ENCODE measurements at places on chromosomes 5 and 9.

- no peak for DNase-seq
Observed at GRCh38 chr9:35306283-35306682, 144.5 kb downstream of the UNC13B start.

- DNase-seq, result peak; percentile 46
Observed at GRCh38 chr5:154610321-154611154, 132.5 kb upstream of the HAND1 start.

DNA sequence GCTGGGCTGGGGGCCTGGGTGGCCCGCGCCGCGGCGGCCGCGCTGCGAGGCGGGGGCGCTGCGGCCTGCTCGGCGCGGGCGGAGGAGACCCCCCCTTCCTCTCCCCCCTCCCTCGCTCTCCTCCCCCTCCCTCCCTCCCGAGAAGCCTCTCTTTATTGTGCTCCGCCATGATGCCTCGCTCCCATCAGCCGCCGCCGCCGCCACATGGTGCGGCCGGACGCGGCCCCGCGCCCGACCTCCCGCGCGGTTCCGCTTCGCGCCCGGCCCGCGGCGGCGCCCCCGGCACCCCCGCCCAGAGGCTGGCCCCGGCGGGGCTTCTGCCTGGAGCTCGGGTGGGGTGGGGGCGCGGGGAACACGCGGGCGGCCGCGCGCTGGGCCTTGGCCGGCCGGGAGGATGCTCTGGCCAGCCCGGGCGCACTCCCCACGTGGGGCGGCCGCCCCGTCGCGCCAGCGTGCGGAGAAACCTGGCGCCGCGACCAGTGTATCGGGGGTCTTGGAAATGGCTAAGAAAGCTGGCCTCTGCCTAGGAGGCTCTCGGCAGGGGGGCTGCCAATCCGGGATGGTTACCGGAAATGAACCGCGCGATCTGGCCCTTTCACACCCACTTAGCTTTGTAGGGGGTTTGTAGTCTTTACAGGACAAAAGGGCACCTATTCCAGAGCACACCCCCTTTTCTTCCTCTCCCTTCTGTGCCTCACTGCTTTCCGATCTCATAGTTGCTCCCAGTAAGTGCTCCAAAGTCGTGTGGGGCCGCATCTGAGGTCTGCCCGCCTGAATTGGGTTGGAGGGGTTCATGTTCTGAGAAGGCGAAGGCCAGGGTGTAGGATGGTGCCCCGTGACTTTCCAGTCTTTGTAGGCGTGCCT lies 1.0 kb downstream of the SET start:
- DNase-seq, result peak; percentile 36

GRCh38 chr9:86300701-86301100 lies 18.4 kb upstream of the ISCA1 start:
- no peak for DNase-seq

GRCh38 chr5:915946-916345 lies 23.3 kb downstream of the TRIP13 start:
- DNase-seq, result no peak

GRCh38 chr5:139149477-139150199 lies 48.5 kb downstream of the SIL1 start:
- no peak for DNase-seq

DNA sequence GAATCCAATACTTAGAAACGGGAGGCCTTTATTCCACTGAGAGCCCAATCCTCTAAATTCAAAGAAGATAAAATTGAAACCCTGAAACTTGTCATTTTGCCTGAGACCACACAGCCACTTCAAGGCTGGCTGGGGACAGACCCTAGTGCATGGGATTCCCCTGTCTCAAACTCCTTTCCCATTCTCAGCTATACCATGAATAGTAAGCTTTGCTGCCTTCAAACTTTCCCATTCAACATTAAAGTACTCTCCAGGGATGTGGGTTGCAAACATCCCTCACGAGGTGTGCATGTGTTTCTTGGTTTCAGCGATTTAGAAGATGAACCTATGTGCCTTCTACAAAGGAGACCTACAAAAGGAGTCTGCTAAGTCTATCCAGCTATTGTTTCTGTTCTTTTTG lies 64.6 kb downstream of the GABRB2 start:
- no peak for DNase-seq

DNA sequence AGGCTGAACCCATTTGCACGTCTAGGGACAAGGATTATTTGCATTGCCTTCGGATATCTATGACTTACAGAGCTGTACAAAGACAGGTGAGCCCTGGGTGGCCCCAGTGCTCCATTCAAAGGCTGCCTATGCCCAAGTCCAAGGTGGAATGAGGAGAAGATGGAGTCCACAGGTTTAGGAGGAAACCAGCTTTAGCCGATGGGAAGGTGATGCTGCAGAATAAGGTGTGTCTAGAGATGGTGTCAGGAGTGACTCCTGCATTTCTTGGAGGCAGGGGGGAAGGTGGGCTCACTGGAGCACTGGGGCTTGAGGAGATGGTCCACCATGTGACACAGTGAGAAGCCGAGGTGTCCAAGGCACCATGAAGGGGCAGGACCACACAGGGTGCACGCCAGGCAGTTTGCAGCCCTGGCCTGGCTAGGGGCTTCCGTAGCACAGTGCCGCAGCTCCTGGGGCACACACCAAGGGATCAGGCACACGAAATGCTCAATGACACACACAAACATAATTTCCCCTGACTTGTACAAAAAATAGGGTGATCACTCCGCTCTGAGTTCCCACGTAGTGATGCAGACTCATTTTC lies 32.1 kb downstream of the SEMA4D start:
- DNase-seq, result no peak

DNA sequence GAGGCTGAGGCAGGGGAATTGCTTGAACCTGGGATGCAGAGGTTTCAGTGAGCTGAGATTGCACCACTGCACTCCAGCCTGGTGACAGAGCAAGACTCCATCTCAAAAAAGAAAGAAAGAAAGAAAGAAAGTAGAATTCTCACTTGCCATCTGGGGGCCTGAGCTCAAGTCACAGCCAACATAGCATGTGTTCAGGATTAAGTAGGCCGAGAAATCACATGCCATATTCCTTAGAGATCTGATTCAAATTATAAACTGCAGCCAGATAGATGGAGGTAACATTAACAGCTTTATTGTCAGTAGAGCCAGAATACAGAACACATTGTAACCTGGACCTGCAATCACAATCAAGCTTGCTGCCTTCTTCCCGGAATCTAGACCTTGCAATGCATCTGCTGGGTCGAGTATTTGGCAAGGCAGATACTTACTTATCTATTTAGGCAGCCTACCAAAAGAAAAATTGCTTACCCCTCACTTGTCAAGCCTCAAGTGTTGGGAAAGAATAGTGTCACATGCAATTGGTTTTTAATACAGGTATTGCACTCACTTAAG lies 173.7 kb downstream of the CPLANE1 start:
- DNase-seq, result no peak

- DNase-seq, result no peak
Observed at GRCh38 chr5:100683881-100684280, 148.7 kb downstream of the FAM174A start.

DNA sequence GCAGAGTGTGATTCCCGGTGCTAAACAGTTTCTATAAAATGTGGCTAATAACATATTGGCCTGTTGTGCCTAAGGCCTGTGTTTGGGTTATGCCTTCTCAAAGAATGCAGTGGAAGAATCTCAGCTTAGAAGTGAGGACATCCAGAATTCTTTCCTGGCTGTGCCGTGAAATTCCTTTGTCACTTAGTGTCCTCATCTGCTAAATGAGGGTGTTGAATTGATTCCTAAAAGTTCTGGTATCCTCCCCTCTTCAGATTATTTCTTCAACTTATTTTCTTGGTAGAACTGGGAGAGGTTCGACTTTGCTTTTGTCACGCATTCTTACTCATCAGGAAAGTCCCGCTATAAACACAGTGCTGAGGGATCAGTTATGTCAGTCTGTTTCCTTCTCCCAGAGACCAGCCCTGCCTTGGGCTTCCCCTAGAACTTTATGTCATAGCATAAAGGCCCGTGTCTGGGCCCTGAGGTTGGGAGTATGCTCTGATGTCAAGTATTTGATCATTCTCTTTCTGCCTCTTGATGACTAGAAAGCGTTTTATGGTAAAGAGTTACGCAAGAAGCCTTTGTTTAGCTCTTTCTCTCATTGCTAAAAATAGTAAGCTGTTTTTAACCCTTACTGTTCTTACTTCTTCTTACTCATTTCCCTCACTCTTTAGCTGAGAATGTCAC lies 29.5 kb downstream of the MTAP start:
- no peak for DNase-seq

- no peak for DNase-seq
Observed at GRCh38 chr5:67160985-67161384, 35.6 kb downstream of the CD180 start.

DNA sequence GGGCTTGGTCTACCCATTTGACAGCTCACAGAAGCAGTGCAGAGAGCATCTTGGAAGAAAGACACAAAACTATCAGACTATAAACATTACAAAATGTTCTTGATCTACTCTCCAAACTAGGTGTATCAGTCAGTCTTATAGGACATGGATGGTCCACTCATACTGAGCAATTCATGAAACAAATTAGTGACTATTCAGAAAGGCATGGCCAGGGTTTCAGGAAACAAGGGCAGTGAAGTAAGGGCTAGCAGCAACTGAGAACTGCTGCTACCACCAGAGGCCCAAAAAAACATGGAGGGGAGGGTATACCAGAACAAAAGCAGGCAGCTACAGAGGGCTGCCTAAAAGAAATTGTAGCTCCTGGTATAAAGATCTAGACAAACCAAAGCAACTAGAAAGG lies 287.0 kb downstream of the PIK3R1 start:
- DNase-seq, result no peak

- no peak for DNase-seq
Observed at GRCh38 chr5:144504929-144505577, 334.4 kb downstream of the KCTD16 start.

DNA sequence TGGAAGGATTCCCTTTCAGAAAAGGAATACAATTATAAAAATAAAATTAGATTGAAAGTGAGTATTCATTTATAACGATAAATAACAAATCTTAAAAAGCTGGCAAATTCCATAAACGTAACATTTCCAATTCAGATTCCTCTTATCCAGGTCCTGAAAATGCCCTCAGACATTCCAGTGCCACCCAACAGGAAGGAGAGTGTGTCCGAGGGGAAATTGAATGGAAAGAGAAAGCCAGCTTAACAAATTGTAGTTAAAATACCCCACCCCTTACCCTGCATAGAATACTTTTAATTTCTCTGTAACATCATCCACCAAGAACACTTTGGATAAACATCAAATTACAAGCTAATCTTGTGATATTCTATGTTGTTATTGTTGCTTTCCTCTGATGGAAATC lies 72.0 kb downstream of the ARHGEF28 start:
- DNase-seq, result no peak

DNA sequence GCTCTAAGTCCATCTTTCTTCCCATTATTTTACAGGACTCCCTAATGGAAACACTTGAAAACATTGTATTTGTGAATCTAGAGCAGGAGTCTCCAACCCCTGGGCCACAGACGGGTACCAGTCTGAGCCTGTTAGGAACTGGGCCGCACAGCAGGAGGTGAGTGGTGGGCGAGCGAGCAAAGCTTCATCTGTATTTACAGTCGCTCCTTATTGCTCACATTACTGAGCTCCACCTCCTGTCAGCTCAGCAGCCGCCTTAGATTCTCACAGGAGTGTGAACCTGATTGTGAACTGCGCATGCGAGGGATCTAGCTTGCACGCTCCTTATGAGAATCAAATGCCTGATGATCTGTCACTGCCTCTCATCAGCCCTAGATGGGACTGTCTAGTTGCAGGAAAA lies 111.0 kb downstream of the MED27 start:
- DNase-seq, result no peak

DNA sequence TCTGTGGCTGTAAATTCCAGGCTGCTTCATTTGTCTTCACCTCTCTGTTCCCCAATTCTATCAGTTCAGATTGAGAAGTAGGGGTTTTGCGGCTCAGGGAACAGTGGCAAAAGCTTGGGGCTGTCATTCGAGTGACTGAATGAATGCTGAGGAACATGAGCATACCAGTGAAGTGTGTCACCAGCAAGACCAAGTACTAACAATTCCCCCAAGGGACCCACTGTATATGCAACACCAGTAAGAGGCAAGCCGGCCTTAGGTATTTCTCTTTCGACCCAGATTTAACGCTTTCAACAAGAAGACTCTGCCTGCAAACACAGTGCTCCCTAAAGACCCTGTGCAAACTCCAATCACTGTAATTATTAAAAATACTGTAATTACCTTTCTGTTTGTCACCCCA lies 25.8 kb downstream of the KLHL3 start:
- no peak for DNase-seq

- DNase-seq, result no peak
Observed at GRCh38 chr5:14414656-14415023, 167.0 kb upstream of the OTULINL start.

DNA sequence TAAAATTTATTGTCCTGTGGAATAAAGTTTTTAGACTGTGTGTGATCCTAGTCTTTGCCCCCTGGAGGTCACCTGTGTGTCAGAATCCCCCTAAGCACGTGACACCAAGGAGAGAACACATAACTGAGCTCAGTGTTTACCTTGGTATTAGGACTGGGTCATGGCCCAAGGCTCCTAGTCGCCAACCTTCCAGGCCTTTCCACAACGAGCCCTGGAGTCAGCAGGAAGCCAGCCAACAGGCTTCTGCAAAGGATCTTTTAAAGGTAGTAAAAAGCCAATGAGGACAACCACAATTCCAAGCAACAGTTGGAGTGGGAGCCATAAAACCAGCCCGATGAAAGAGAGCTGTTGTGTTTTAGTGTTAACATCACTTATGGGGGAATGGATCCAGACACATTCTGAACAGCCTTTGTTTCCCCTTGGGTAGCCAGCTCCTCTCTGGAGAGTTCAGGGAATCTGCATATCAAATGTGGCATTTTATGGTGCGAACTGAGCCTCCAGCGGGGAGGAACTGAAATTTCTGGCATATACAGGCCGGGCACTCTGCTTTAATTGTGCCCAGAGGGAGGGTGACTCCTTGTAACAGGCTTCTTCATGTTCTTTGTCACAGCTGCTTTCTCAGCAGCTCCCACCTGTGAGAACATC lies 239.9 kb downstream of the FSTL4 start:
- DNase-seq, result no peak

GRCh38 chr5:100311806-100312205 lies 223.4 kb upstream of the FAM174A start:
- DNase-seq, result no peak

- no peak for DNase-seq
Observed at GRCh38 chr5:8814105-8814504, 731.8 kb downstream of the SEMA5A start.

Data from NCI-H1092 treated with DMSO at 0.1 percent for 48 hours (cell line).